Foreskin melanocyte (primary cell): ENCODE measurements at places on chromosomes 4 and X.

DNA sequence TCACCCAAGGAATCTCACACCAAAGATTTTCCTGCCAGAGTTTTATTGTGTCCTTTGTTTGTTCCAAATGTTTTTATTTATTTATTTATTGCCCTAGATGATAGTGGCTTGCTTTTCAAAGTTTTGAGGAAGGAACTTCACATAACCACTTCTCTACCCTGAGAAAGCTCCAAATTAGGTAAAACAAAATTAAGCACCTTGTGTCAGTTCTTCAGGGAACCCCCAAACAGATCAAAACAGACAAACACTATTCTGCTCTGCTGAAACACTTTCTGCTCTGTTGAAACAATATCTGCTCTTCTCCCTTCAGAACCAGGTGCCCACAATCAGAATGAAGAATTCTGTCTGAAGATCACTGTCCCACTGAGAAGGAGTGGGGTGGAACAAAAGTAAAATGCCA is 16.5 kb upstream of the CYBB start:
- DNase-seq, result no peak

GRCh38 chr4:127219232-127219631 is 413.5 kb upstream of the INTU start:
- DNase-seq, result no peak

GRCh38 chrX:127085939-127086338 is 266.4 kb downstream of the PRR32 start:
- no peak for DNase-seq

GRCh38 chrX:154519389-154519788 is 3.4 kb upstream of the FAM3A start:
- no peak for DNase-seq

DNA sequence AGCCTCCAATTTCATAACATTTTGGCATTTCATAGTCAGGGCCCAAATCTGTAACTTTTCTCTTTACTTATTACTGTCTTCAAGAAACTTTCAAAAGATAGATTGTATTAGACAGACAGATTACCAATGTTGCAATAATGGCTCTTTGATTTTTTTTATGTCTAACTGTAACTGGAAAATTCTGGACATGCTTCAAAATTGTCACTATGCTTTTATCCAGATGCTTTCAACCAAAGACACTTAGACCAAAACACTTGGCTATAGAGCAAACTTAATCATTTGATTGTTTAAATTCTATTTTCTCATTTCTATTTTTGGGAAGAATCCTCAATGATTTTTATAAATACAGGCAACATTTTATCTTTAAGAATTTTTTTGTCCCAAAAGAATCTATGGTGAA is 10.4 kb downstream of the ZXDA start:
- DNase-seq, result no peak

- no peak for DNase-seq
Measured at GRCh38 chrX:40154250-40154852, 56.6 kb upstream of the BCOR start.

- no peak for DNase-seq
Measured at GRCh38 chr4:184147858-184148737, 69.6 kb downstream of the ENPP6 start.

- DNase-seq, result peak; percentile 69
Measured at GRCh38 chr4:168923526-168924194, 86.4 kb downstream of the CBR4 start.

DNA sequence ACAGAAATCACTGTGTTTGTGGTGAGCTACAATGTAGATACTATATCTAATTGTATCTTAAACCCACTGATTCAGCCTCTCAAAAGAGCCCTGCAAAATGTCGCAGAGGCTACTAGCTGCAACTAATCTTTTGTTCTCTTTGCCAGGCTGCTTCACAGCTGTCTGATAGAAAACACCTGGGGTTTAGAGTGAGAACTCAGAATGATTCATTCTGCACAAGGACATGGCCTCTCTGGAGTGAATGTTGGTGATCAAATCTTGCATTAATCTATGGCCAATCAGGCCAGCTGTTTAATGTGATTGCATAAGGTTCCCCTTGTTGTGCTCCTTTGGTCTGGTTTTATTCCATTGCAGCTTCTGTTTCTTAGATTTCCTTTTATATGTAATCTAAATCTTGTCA is 100.3 kb downstream of the EMCN start:
- DNase-seq, result no peak

GRCh38 chrX:119790977-119791436 is 423 bp downstream of the RPL39 start:
- DNase-seq, result peak; percentile 21

DNA sequence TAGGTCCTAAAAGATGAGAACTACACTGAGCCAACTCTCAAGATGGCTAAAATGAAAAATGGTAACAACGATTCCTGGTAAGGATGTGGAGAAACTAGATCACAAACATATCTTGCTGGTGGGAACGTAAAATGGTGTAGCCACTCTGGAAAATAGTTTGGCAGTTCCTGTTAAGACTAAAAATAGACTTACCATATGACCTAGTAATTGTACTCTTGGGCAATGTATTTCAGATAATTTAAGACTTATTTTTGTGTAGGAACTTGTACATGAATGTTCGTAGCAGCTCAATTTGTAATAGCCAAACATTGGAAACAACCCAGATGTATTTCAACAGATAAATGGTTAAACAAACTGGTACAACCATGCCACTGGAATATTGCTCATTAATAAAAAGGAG is 106.2 kb downstream of the HDAC8 start:
- DNase-seq, result no peak

DNA sequence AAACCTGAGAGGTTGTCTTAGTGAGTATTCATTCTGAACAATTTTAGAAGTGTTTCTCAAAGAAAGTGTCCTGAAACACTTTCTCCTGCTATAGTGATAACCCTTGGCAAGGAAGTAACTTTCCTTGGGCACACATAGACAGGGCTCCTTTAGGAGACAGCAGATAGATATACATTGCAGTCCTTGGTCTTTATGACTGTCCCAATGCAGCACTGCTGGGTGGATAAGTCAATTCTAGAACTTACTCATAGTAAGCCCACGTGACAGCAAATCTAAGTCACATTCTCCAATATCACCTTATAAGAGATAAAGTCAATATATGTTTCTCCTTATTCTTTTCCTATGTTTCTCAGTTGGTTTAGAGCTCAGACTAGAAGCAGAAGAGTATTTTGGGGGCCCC is 46.7 kb downstream of the GPRASP3 start:
- no peak for DNase-seq

- no peak for DNase-seq
Measured at GRCh38 chr4:41160012-41160789, 54.1 kb downstream of the APBB2 start.

- no peak for DNase-seq
Measured at GRCh38 chr4:166724369-166724768, 509.9 kb downstream of the SPOCK3 start.

GRCh38 chrX:32267796-32268195 is 943.6 kb downstream of the DMD start:
- DNase-seq, result no peak

GRCh38 chr4:143016171-143016570 is 168.5 kb upstream of the USP38 start:
- no peak for DNase-seq

- DNase-seq, result no peak
Measured at GRCh38 chr4:54090804-54091623, 8.9 kb upstream of the GSX2 start.

- peak; percentile 18 for DNase-seq
Measured at GRCh38 chr4:67651536-67651935, 49.4 kb downstream of the UBA6 start.

- no peak for DNase-seq
Measured at GRCh38 chr4:2363056-2363721, 55.3 kb downstream of the ZFYVE28 start.

- DNase-seq, result no peak
Measured at GRCh38 chr4:120971884-120972283, 49.4 kb upstream of the PRDM5 start.

GRCh38 chr4:2255501-2256155 is 6.3 kb downstream of the MXD4 start:
- DNase-seq, result no peak

- peak; percentile 13 for DNase-seq
Measured at GRCh38 chrX:135295238-135295943, 13.9 kb upstream of the ETDC start.

DNA sequence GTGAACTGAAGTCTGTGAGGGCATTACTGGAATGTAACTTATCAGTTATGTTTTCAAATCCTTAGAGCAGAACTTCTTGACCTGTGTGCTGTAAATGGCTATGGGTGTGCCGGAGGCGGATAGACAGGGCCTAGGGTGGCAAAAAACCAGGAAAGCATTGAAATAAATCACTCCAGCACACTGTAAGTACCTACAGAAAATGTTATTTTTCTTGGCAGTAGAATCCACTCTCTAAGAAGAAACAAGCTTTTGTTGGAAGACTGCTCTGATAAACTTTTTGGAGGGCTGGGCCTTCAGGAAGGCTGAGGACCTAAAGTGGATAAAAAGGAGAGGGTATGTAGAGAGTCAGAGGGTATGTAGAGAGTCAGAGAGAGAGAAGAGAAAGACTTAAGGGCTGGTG is 14.9 kb downstream of the CPE start:
- DNase-seq, result no peak

DNA sequence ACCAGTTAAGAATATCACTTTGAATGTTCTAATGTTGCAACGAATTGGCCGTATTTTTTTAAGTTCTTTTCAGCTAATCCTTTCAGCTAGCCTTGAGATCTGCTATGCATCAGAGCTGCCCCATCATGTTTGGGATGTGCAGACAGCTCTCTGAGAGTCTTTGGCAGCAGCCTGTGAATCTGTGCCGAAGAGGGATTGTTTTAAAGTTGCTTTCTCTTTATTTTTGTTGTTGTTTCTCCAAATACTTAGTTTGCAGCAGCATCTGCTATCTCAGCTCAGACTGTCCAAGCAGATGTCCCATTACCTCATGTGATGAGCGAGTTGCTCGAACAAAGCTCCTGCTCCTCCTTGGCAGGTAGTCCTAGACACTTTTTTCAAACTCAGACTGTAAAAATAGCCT is 1002.5 kb upstream of the INTU start:
- DNase-seq, result no peak

DNA sequence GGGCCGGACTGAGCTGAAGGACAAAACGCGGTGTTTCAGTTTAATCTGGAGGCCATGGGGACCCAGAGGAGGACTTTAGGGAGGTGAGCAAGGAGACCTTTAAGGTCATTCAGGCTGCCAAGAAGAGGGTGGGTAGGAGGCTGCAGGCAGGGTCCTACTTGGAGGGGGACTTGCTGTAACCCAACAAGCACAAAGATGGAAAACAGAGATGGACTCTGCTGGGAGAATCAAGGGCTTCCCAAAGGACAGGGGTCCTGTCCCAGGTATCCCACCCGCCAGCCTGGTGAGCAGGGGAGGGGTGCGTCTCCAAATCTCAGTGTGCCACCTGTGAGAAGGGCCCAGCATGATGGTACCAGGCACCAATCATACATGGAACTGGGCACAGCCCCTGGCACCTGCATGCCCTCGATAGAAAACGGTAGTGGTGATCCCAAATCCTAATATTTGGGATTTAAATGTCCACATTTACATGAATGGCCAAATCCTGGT is 3.9 kb upstream of the HAUS3 start:
- DNase-seq, result no peak

DNA sequence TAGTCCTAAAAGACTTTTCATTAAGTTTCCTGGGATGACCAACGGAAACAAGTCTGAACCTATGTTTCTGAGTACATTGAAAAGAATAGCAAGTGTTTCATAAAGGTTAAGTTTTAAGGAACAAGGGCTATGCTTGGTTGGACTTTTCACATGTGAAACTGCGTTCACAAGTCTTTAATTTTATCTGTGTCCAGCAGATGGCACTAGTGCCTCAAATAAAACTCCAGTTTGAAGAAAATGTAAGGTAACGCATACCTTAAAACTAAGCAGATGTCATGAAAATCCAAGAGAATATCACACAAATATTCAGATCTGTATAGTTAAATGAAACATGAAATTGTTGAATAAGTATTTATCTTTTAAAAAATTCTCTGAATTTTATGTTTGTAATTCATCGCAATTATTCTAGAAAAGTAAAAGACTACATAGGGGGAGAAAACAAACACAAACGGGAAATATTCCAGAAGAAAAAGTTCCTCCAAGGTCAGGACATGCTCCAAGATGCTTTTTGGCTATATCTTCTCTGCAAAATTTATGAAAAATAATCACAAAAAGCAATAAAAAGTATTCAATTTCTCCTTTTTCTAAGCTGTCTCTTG is 89.6 kb upstream of the MAD2L1 start:
- DNase-seq, result peak; percentile 24

DNA sequence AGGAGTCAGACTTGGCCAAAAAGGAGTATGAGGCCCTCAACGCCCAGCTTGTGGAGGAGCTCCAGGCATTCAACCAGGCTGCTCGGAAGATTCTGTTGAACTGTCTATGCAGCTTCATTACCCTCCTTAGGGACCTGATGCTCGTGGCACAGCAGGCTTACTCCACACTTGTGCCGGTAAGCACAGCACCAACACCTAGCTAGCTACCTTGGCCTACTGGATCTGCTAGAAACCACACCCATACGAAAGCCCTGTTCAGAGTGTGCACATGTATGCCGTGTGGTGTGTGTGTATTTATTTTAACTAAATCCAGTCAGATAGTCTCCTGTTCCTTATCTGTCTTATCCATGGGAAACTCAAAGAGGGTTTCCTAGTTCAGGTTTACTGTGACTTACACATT is 49.3 kb downstream of the INTS12 start:
- DNase-seq, result no peak

DNA sequence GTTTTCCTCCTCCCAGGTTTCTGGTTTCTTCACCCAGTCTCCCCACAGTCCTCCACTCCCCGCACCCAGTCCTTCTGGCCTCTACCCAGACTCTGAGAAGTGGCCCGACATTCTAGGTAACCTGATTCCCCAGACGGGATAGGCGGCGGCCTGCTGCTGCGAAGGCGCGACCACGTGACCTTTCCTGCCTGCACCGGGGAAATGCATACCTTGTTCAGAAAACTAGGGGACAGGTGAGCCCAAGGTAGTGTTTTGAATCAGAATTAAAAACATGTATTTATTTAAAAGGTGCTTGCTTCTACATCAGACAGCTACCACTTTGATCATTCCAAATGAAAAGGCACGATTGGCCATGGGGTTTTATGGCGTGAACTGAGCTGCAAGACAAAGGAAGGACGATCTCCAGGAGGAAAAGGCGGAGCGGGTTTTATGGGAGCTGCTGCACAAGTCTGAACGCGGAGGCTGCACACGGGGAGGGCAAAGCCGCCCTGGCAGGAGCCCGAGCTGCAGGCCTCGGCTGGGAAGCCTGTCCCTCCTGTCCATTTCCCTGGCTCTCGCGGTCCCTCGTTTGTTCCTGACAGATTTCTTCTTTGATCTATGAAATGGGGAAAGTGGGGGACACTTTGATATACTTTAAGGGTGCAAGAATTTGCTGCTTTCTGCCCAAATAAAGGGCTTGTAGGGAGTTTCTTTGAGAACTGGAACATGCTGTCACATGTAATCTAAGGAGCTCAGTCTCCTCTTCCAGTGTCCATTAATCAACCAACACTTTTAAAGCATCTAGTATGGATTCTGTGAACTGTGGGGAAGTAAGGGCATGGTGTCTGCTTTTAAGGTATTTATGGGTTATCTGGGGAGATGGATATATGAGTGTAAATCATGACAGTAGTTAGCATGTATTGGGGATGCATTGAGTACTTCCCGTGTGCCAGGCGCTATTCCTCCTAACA is 150.9 kb downstream of the SPRY1 start:
- no peak for DNase-seq

GRCh38 chrX:57211906-57212305 is 74.6 kb upstream of the FAAH2 start:
- no peak for DNase-seq

GRCh38 chrX:100928660-100929613 is at the start of gene XKRX:
TSS of gene XKRX (minus strand) at chrX:100928917. CDS start at chrX:100928304, 613 bp downstream.
- DNase-seq, result no peak
